ENCODE measurements at places on chromosomes 7 and 10.
A peak's percentile ranks its signal among the peaks of the same experiment; 100 is the strongest.

DNA sequence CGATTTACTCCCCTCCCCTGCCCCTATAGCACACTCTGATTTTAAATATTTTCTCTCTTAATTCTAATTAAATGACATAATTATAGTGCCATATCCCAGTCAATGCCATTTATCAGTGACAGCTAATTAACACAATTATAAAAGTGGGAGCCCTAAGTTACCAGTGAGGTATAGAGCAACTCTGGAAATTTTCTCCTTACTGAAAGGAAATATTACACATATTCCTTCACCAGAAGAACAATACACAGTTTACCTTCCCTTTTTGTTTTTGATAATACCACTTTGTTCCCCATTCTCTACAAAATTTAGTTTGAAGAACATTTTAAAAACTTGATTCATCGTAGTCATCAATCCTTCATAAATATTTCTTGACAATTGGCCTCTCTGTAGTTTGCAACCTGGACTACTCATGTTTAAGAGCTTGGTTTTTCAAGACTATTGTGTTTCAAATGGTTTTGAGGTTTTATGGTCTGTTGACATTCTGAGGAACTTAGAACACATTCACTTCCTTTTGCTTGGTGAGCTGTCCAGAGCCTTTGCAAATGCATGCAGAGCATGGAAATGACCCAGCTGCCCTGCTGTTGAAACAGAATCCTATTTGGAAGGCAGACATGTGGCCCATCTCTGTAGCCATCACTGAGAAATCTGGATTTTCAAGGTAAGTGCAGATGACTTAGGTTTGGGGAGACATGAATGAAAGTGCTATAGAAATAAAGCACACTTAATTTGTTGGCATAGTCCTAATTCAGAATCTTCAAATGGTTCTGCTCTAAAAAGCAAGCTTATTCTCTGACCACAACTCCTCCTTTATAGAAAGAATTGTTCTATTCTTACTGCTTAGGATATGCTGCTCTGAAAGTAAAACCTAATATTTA, at the start of gene GPR141:
Gene GPR141, plus strand, starts transcription at position 521 of the 875 bp plus-strand sequence. CDS start 56,628 bp downstream, outside the sequence.
- peak; percentile 44 for DNase-seq

DNA sequence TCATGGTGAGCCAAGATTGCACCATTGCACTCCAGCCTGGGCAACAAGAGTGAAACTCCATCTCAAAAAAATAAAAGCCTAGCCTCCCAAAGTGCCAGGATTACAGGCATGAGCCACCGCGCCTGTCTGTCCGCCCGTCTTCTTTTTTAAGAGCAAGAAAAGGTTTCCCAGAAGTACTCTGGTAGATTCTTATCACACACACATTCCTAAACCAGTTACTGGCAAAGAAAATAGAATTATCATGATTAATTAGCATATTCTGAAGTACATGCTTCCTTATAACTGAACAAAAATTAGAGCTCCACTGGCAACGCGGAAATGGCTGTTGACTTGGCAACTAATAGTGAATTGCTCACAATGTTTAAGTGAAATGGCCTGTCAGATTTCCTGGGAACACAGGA, 87.0 kb downstream of the ADK start:
- DNase-seq: no peak

DNA sequence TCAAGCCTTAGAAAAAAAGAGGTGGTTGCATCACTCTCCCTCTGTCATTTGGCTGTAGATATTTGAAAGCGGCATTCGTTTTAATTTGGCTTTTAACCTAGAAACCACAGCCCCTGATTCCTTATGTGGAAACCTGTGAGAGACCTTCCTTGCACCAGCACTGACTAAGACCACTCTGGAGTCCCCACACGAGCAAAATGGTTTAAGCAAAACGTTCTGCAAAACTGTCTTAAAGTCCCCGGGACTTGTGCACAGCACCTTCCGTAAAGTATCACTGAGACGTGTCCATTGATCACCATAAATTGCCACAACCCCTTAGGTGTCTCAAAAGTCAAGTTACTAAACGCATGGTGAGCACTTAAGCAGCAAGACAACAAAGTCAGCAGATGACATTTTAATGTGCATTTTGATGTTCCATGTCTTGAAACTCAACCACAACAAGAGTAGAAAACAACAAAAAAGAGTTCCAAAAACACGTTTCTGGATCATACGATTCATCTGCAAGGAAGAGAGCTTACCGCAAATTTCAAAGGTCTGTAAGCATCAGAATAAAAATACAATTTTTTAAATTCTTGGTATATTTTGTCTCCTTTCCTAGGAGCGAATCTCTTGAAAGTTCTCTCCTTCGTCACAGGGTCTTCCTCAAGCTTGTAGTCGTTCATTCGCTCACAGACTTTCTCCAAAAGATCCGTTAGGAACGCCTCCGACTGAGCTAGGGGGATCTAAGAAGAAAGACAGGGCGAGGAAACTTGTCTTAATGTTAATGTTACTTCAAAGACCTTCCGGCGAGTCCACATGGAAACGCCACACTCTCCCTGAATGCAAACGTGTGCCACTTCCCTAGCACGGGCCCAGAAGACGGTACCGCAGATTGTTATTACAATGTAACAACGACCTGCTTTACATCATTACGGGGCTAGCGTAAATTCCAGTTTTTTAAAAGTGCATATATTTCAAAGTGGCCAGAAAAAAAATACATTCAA, 37.7 kb downstream of the CNPY1 start:
- DNase-seq: no peak

- no peak for DNase-seq
These were observed 1.5 kb downstream of the DNAJC12 start for GRCh38 chr10:67836488-67836887.

DNA sequence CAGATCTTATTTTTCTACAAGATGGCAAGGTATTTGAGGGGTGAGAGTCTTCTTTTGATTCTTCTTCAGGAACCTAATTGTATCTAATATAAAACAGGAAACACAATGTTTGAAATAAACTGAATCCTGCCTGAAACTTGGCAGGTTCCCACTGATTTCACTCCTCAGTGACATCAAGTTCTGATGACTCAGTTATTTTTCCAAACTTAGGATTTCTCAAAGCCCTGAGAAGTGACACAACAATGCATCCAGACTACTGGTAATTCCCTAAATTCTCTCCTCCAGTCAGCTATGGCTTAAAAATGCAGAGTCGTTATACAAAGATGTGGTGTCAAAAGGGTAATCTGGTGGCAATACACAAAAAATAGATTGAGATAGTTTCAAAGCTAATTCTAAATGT, 80.9 kb downstream of the ABLIM1 start:
- DNase-seq: no peak

DNA sequence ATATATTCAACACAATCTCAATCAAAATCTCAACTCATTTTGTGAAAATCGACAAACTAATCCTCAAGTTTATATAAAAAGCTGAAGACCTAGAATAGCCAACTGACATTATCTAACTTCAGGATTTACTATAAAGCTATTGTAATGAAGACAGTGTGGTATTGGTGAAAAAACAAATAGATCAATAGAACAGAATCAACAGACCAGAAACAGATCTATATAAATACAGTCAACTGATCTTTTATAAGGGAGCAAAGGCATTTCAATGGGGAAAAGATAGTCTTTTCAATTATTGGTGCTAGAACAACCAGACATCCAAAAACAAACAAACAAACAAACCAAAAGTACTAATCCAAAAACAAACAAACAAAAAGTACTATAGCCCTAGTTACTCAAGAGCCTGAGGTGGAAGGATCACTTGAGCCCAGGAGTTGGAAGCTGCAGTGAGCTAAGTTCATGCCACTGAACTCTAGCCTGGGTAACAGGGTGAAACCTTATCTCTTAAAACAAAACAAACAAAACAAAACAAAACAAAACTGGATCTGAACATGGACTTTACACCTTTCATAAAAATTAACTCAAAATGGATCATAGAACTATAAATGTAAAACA, 26.6 kb upstream of the AKR1D1 start:
- no peak for DNase-seq

DNA sequence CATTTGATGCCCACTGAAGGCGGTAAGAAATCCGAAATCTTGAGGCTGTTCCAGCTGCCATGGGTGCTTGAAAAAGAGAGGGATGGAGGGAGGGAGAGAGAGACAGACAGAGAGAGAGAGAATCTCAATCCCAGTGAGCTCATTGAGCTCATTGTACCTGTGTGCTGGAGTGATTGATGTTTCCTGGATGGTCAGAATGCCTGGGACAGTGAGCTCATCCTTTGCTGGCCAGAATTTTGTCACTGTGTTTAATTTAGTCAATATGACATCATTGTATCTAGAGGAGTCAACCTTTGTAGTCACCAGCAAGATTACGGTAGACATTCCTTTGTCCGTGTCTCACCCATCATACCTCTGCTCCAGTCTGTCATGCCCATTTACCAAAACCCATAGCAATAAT, 625.4 kb upstream of the POM121L12 start:
- no peak for DNase-seq

DNA sequence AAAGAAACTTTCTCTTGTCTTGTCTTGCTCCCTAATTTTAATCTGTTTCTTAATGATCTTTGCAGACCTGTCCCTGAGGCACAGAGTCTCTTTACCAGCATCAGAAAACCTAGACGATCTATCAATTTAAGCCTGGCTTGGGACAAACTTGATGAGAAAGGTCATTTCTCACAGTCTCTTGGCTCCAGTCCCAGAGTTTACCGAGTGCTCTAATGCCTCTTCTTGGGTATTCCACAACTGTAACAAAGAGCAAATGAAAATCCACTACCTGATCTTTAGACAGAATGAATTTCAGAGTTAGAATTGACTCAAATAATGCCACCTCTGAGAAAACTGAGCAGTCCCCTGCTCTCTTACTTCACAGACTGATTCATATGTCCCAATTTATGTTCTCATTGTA, 106.4 kb upstream of the DNAJB12 start:
- DNase-seq: no peak

DNA sequence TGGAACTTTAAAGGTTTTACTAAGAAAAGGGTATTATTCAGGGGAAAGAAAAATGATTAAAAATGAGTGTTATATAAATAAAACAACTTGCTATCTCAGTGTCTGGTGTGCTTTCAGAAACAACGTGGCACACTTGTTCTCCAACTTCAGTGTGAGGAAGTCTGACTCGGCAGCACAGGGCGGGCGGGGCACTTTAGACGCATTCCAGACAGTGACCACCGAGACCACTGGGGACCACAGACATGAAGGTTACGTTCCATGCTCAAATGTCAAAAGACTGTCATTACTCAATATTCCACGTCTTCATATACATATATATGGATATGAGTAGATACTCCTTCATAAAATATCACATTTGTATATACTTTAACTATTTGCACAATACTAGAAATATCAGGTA, 87.0 kb downstream of the LARP4B start:
- DNase-seq: no peak

DNA sequence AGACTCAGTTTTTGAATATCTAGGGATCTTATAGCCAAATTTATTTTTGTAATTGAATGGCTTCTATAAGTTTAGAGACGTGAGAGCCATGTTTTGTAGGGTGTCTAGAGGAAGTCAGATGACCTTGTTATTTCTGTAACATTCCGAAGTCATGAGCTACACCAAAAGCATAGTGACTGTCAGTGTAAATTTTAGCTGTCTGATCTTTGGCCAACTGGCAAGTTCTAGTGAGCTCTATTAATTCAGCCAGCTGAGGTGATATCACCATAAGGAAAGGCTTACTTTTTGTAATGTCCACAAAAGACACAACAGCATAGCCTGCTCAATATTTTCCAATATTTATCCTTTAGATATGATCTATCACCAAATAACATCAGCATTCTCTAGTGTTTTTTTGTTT, 9.9 kb upstream of the NT5C3A start:
- DNase-seq: no peak

DNA sequence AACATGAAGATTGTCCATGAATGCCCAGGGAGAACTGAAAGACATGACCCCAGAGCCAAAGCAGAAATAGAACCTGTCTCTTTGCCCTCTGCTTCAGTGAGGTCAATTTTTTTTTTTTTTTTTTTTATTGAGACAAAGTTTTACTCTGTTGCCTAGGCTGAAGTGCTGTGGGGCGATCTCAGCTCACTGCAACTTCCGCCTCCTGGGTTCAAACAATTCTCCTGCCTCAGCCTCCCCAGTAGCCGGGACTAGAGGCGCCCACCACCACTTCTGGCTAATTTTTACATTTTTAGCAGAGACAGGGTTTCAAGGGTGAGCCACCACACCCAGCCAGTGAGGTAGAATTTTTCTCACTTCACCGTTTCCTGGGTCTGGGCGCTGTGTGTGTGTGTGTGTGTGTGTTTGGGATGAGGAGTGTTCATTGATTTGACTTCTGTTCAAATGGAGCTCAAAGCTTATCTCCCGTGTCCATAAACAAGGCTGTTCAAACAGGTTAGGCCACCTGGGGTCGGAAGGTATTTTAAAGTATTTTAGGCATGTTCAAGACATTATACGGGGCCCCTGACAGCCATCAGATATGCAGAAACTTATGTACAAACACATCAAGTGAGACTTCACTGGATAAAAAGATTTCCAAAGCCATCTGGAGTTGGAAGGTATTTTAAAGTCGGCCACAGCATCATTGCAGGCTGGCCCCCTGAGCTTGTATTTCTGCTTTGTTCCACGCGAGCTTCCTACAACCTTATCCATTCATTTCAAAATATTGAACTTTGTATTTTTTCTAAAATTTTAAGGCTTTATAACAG, 93.8 kb downstream of the MAP3K8 start:
- DNase-seq: no peak

DNA sequence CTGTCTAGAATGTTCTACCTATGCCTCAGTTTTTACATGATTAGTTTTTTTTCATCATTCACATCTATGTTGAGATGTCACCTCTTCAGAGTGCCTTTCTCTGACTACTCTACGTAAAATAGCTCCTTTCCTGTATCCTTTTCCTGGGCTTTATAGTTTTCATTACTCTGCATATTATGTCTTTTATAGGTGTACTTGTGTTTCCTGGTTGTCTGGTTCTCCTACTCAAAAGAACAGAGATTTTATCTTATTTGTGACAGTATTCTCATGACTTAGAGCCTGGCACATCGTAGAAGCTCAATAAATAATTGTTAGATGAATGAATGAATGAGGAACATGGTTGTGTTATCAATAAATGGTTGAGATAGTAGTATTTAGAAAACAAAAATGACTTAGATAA, 17.9 kb downstream of the STEAP1 start:
- no peak for DNase-seq

DNA sequence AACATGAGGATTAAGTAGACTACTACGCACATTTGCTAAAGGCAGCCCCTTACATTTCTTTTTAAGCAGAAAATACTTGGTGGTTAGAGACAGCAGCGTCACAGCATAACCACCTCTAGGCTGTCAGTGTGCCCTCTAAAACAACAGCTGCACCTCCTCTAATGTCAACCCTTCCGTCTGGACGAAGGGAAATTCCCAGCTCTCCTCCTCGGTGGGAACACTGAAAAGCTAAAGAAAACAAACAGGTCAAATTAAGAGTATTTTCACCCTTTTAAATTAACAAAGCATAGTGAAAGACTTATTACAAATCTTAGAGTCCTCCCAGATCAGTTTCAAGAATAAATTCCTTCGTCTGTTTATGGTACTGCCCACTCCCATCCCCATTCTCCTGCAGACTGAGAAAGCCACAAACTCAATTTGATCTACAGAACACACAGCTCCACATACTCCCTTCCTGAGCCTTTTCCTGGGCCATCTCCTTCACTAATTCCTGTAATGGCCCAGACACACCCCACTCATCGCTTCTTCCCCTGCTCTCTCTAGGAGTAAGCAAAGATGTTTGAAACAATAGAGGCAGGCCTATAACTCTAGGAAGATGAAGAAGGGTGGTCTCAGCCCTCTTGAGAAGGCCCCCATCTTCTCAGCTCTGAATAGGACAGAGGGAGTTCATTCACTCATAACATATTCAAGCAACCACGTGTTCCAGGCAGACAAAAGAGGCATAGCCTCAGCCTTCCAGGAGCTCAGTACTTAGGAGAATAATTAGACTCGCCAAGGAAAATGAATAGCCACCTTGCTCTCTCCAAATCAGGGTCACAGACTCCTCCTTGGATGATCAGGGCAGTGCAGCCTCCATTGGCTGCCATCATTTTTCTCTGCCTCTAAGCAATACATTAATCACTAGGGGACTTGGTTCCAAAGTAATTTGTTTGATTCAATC, 47.5 kb upstream of the HNRNPH3 start:
- no peak for DNase-seq
